ENCODE measurements at places on chromosomes 6 and 20. TPM values are rescaled to one million over a fixed set of nuclear protein-coding genes. Genes with fewer than 3 reads are reported as not detected.

DNA sequence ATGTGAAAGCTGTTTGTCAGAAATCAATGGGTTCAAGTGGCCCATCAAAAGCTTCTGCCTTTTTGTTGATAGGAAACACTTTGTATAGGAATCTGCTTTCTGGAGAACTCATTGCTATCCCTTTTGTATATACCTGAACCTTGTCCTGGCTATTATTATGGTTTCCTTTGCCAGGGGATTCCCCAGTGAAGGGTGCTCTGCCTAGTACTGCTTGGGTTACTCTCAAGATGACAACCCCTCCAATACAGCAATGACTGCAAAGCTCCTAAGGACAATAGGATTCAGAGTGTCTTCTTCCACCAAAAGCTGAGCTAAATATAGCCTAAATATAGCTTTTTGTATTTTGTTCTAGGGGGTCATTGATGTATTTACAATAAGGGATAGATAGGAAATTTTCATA lies 54.0 kb upstream of the PTPRK start:
- no peak for DNase-seq

DNA sequence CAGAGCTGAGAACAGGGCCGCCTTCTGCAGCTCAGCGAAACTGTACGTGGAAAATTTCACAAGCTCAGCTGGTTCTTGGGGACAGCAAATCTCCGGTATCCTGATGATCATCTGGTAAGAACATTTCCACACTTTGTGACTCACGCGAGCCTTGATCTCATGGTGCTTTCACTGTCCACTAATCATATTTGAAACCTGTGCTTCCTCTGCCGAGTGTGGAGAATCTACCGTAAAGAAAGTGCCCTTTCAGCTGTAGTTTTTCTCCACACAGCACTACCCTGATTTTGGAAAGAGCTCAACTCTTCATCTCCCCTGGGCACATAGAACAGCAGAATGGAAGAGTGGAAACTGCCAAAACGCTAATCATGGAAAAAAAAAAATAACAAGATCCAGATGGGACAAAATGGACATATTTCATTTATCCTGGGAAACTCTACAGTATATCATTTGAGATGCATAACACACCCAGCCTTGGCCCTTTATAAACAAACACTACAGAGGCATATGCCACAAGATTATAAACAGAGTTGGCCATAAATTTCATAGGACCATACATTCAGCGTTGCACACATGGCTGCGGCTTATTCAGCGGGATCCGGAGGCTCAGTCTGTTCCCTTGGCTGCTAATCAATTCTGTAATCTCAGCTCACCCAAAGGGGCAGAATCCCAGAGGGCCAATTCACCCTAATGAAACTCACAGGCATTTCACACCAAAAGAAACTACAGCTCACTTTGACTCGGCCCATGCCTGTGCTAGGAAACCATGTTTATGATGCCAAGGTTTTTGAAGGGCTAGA lies 434.5 kb downstream of the HDGFL1 start:
- DNase-seq: no peak

DNA sequence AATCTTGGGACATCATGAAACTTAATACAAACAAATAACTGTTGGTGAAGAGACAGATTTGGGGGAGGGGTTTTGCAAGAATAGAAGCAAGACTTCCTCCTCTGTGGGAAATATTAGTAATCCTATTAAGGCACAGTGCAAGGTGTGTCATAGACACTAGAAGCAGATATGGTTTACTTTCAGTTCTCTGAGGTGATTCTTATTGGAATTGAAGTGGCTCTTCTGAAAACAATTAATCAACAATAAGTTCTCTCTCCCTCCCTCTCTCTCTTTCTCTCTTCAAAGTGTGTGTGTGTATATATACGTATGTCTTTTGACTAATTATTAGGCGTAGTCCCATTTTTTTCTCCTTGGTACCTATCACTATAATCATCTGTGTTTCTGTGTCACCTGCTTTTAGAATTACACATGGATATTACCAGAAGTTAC lies 99.8 kb downstream of the HIVEP2 start:
- no peak for DNase-seq

RNF182 gene
- total RNA-seq: not detected

HMGN3 gene
- total RNA-seq: 52.3 TPM

Data from activated naive CD8-positive, alpha-beta T cell treated with anti-CD3 and anti-CD28 coated beads, Interleukin-2, amount 10 ng/mL, durations not matched to agents 7 days and 5 days (primary cell).